ENCODE measurements at places on chromosomes 2 and 18.

DNA sequence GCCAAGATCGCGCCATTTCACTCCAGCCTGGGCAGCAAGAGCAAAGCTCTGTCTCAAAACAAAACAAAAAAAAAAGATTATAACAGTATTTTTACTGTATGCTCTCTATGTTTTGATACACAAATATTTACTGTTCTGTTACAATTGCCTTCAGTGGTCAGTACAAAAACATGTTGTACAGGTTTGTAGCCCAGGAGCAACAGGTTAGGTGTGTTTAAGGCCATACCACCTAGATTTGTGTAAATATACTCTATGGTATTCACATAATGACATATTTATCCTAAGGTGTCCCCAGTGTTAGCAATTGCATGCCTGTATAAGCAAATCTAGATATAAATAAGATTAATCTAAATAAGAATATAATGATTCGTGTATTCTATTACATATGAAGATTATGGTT, 625.0 kb downstream of the TMEM182 start:
- no peak for DNase-seq

- no peak for DNase-seq
These were observed 27.6 kb downstream of the NMUR1 start for GRCh38 chr2:231502596-231502995.

DNA sequence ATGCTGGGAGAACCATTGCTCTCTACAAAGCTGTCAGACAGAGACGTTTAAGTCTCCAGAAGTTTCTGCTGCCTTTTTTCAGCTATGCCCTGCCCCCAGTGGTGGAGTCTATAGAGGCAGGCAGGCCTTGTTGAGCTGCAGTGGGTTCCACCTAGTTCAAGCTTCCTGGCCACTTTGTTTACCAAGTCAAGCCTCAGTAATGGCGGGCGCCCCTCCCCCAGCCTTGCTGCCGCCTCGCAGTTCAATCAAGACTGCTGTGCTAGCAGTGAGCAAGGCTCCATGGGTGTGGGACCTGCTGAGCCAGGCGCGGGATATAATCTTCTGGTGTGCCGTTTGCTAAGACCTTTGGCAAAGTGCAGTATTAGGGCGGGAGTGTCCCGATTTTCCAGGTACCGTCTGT, 52.7 kb upstream of the SCYGR2 start:
- no peak for DNase-seq

- DNase-seq, result no peak
These were observed 234.3 kb upstream of the CYRIA start for GRCh38 chr2:16899958-16900357.

GRCh38 chr2:183898641-183899040, 699.7 kb upstream of the ZNF804A start:
- DNase-seq, result no peak

DNA sequence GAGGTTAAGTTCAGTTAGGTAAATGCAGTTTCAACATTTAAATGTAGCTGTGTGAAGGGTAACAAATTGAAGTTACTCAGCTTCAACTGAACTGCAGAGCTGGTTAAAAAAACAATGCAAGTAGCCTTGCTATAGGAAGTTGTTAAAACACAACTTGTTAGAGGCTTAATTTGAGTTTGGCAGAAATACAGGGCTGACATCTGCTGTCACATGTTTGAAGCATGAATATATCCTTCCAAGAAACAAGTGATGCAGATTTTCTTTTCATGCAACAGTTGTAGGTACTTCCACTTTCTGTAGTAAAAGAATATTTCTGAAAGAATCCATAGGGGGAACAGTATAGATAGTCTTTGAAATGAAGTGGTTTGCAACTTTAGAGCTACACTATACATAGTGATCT, 208.7 kb upstream of the RASGRP3 start:
- DNase-seq, result no peak

DNA sequence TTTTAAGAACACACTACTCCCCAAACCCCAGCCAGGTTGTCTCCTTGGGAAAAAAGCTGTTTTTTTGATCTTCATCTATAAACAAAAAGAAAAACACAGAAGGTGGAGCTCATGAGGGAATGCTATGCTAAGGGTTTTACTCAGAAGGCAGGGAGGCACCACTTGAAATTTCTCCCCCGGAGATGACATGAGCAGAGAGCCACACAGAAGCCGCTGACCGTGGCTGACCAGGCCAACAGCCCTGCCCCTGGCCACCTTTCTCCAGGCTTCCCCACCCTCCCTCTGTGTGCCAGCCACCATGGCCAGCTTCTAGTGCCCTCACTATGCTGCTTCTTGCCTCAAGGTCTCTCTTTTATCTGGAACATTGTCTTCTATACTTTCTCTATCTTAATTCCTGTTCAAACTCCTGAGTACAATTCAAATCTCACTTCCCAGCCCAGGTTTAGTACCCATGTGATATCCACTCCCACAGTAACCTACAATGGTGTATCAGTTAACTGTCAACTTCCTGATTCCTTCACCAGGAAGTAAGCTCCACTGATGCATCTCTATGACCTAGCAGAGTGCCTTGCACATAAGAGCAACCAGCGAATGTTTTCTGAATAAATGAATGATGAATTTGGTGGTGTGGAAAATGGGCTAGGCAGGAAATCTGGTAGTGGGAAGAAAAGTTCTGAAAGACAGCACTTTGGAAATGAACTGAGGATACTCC, 15.3 kb downstream of the LAPTM4A start:
- no peak for DNase-seq

DNA sequence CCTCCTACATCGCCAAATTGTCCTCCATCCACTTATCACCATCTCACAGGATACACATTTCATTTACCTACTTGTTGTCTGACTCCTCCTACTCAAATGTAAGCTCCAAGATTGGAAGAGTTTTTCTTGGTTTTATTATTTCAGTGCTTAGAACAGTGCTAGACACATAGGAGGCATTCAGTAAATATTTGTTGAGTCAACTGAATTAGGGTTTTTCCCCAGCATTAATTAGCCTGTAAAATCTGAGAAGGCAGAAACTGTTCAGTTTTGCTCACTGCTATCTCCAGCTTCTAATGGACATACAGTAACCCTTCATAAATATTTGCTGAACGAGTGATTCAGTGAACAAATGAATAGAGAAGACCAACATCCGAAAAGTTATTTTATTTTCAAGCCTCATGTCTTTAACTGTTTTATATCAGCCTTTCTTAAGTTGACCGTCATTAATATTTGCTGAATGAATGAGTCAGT, 800 bp downstream of the TTC21B start:
- no peak for DNase-seq

DNA sequence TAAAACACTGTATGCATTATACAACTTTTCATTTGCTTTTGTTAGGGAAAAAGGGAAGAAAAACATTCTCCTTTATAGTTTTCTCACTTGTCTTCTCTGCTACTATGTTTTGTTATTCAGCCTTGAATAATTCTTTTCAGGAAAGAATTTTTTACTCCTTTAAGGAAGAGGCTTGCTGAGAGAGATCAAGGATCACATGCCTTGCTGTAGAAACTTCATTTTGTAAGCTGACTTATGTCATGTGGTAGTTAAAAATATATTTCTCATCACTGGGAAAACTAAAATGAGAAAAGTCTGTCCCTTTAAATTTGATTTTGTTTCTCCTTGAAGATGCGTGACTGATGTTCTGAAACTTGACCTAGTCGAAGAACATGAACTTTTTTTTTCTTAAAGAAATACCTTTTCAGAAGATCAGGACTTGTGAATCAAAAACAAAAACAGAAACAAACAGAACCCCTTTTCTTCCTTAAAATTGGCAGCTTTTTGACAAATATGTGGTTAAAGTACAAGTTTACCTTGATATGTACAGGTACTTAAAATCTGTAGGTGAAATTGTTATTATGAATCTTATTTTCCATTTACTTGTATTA, 145.1 kb downstream of the COMMD1 start:
- no peak for DNase-seq
